Iris pigment epithelial cell (primary cell): ENCODE measurements at places on chromosomes 1 and 21.
A peak's percentile ranks its signal among the peaks of the same experiment; 100 is the strongest.

DNA sequence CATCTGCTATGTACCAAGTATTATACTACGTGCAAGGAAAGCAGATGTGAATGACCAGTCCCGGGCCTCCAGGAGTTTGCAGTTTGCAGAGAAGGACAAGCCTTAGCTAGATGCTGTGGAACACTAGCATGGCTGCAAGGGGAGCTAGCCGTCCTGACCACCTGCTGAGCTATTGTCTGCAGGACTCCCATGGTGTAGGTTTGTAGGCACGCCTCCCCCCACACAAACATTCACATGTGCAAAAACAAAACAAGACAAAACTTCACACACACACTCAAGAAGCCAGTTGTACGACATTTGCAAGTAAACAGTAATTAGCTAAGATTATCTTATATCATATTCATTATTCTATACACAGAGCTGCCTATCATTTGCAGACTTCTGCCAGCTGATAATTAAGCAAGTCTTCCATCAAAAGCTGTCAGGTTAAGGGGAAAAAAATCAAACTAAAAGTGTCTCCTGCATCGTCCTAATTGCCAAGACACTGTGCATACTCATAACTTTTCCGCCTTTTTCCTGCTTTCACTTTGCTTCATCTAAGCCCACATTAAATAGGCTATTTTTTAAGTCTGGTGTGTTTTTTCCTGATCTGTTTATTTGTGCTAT, 10.7 kb upstream of the HNRNPU start:
- DNase-seq: no peak

DNA sequence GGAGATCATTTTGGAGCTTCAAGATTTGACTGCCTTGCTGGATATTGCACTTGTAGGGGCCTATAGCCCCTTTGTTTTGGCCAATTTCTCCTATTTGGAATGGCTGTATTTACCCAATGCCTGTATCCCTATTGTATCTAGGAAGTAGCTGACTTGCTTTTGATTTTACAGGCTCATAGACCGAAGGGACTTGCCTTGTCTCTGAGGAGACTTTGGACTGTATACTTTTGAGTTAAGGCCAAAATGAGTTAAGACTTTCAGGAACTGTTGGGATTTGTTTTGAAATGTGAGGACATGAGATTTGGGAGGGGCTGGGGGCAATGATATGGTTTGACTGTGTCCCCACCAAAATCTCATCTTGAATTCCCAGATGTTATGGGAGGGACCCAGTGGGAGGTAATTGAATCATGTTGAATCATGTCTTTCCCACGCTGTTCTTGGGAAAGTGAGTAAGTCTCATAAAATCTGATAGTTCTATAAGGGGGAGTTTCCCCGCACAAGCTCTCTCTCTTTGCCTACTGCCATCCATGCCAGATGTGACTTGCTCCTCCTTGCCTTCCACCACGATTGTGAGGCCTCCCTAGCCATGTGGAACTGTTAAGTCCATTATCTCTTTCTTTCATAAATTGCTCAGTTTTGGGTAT, 276.1 kb downstream of the LMX1A start:
- peak; percentile 10 for DNase-seq

DNA sequence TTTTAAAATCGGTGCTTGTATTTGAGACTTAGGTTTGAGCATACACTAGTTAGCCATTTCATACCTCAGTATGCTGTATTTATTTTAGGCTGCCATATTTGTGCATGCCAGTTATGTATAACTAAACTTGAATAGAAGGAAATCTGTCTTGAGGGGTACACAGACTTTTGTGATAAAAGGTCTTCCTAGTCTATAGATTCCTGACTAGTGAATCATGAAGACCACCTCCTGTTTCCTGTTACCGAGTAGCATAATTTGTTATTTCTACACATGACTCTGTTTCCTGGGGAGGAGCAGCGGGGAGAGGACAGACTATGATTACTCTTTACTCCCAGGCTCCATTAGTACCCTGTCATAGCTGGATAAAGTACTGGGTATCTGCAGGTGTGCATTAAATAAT, 316.8 kb upstream of the SNX7 start:
- no peak for DNase-seq

DNA sequence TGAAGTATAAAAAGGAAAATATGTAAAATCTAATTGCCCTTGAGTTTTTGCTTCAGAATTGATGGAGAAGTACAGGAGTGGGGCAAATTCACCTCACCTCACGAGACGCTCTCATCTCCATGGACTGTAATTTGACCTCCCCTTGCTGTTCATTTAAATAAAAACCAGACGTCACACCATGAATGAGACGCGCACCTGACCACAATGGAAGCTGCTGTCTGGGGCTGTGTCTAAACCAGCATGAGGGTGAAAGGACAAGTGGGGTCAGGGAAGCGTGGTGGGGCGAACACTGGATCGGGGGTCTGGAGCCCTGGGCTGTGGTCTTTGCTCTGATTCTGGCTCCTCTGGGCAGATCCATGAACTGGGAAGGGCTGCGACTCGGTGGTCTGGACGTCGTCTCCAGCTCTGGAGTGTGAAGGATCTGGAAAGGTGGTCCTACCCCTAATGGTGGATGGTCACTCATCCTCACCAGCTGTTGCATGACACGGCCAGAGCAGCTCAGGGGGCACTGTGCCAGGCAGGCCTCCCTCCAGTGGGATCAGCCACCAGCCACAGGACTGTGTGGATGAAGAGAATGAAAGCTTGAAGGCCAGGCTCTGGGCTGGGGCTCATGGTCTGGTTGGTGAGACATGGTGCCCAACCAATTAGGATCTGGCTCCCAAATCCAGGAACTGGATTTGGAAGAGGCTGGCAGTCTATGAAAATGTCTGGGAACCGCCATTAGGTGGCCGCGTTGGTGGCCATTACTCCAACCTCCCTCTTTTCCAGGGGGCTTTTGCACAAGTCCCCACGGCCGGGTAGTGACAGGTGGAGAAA, 728.6 kb downstream of the PTPRU start:
- no peak for DNase-seq

- peak; percentile 65 for DNase-seq
Measured at GRCh38 chr21:26127918-26128317, 42.7 kb downstream of the APP start.

DNA sequence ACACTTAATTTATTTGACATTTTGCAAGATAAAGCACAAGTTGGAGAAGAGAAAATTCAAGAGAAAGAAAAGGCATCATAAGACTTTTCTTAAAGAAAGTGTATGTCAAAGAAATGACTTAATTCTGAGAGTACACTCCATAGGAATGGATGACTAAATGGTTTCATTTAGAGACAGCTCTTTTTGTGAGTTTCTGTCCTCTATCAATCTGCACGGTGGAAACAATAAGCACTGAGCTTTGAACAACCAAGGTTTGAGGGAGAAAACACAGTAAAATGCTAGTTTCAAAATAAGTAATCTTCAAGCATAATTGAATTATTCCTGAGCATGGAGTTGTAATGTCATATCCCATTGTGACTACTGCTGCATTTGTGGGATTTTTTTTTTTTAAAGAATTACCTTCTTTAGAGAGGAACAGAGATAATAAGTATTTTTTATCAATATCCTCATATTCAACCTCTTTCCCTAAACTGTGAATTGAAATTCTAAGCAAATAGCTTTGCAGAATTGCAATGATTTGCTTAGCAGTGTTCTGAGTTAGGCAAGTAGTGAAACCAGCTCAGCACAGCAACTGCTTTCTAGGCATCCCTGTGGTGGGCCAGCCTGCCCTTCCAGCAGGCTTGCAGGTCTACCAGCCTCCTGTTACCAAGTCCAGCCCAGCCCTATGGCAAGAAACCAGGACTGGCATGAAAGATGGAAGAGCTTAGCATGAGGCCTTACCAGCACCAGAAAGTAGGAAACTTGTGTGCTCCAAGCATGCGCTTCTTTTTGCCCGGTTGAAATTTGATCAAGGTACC, 38.2 kb downstream of the KCNJ6 start:
- DNase-seq: no peak

DNA sequence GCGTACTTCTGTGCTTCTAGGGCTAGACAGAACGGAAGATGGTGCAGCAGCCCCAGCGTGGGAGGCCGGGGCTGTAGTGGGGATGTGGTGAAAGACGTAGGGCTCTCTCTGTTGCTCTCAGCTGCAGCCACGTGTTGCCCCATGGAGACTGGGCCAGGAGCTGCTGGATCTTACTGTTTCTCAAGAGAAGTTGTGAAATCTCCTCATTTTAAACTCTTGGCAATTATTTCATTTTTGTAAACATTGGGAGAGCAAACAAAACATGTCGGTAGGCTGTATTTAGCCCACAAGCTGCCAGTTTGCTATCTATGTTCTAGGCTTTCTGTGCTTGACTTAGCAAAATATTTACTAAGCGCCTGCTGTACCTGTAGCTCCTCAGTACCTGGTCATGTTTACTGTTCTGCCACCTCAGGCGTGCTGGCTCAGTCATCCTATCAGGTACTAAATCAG, 15.9 kb upstream of the ELOA start:
- peak; percentile 96 for DNase-seq

DNA sequence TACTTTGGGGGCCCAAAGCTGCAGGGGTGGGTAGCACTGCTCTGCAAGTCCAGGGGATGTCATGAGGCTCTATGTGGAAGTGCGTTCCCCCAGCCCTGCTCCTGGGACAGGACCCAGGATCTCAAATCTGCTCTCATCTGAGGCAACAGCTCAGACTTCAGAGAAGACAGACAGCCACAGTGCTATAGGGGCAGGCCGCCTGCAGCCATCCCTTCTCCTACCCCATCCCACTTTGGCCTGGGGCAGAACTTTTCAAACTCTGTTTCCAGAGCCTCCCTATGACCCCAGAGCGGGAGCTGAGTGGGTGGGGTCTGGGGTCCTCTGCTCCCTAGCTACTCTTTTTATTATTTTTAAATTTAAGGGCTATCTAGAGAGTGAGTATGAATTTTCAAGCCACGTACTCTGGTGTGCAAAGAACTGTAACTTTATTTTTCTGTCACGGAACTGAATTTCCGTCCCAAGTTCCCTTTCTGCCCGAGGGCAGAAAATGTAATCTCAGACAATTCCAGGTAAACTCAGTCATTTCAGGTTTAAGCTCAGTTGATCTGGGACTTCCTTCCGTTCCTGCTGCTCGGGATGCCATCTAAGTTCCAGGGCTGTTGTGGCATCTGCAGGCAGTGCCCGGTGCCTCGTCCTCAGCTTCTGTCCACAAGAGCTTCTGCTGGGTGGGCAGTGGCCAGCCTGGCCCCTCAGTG, 98.3 kb downstream of the ACTL8 start:
- DNase-seq: no peak
